Mesenchymal stem cell (in vitro differentiated cells and primary cell): ENCODE measurements at places on chromosomes 3 and 15.

- H3K4me3 ChIP-seq: no peak overlapping the region
- no peak for DNase-seq
- H3K27me3 ChIP-seq: no peaks in the 10 kb centered on the region
- no peak overlapping the region for H3K27ac ChIP-seq
- H3K36me3 ChIP-seq: no peaks in the 10 kb centered on the region
These were observed 161.8 kb downstream of the SNRK start for GRCh38 chr3:43448098-43448497.

DNA sequence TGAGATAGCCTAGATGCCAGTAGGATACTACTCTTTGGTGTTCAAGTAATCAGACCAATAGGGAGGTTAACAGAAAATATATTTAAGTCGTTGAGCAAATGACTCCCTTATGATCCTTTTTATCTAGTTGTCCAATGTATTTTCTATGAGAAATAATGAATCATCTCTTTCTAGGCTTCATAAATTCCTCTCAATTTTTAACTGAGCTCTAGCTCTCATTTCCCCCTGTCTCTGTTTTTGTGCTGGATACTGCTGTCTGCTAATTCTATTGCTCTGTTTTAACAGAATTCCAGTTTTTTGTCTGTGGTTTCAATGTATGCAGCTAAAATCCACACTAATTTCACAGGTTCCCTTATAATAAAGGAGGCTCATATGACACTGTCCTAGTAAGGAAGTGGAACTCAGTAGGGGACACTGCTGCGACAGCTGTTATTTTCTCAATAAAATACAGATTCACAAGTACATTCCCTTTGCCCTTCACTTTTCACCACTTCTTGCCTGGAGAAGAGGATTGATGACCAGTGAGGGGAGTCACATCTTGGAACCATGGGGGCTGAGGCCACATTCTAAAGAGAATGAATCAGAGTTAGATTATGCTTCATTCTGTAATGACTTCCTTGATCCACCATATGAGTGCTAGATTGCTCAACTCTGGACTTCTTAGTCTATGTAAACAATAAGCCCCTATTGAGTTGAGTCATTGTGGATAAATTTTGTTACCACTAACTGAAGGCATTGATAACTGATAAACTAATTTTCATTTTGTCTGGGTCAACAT, 558.7 kb upstream of the KCNMB2 start:
- no peaks in the 10 kb centered on the region for H3K27me3 ChIP-seq
- no peaks in the 10 kb centered on the region for H3K36me3 ChIP-seq
- H3K27ac ChIP-seq: peak overlapping the region; percentile 97
- DNase-seq: peak; percentile 92
- H3K4me1 ChIP-seq: peaks cover 2% of the 10 kb centered on the region
- H3K4me3 ChIP-seq: no peak overlapping the region

- H3K4me3 ChIP-seq: no peak overlapping the region
- no peak overlapping the region for H3K27ac ChIP-seq
- H3K4me1 ChIP-seq: no peaks in the 10 kb centered on the region
- peaks cover 10% of the 10 kb centered on the region for H3K27me3 ChIP-seq
These were observed 16.7 kb upstream of the CCR9 start for GRCh38 chr3:45869638-45870037.

DNA sequence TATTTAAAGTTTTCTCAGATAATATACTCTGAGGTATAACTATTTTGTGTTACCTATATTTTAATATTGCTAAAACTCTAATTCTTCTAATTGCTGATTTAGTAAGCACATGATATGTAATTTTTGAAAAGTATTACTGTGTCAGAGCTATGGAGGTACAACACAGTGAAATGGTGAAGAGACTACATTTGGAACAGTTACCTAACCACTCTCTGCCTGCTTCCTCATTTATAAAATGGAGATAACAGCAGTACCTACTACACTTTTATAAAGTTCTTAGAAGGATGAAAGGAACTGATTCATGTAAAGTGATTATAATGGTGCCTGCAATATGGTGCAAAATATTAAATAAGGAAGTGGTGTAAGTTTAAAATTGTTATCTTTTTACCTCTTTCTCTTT, 16.3 kb upstream of the NEK10 start:
- no peaks in the 10 kb centered on the region for H3K4me1 ChIP-seq
- DNase-seq: no peak
- peaks cover 11% of the 10 kb centered on the region for H3K36me3 ChIP-seq
- H3K4me3 ChIP-seq: no peak overlapping the region

DNA sequence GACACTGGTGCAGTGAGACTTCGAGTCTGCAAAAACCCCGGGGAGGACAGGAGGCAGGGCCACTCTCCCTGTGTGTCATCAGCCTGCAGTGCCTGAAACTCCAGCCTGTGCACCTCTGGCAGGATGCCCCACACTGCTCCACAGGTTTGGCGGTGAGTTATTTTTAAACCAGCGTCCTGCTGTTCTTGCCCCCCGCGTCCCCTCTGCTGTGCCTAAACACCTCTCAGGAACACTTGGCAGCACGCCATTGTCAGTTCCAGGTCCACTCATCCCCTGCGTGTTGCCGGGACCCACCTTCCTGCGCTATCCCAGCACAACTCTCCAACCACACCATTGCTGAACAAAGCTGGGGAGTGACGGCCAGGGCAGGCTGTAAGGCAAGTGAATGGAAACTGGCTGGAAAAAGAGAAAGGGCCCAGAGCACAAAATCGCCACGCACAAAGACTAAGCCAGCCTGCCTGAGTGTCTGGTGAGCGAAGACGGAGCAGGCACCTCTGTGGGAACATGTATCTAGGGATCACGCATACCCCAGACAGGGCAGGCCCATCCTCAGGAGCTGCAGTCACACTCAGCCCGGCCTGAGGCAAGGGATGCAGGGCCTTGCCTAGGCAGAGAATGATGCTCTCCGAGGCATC, 3.1 kb upstream of the PLA2G4F start:
- no peak overlapping the region for H3K27ac ChIP-seq
- peaks cover 59% of the 10 kb centered on the region for H3K36me3 ChIP-seq
- no peak overlapping the region for H3K4me3 ChIP-seq

DNA sequence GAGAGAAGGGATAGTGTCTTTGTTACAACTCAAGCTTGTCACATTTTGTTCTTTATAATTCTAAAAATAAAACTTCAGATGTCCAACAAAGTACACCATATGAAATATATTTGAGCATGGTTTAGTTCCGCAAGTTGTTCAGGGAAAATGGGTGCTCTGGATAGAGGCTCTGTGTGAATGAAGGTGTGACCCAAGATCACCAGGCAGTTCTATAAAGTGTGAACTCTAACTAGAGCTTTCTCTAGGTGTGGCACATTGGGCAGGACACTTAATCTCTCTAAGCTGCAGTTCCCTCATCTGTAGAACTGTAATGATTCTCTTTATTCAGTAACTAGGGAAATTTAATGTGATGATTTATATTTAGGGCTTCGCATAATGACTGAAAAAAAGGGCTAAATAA, 139.3 kb downstream of the BCHE start:
- H3K27me3 ChIP-seq: no peaks in the 10 kb centered on the region
- H3K27ac ChIP-seq: no peak overlapping the region
- H3K36me3 ChIP-seq: no peaks in the 10 kb centered on the region

DNA sequence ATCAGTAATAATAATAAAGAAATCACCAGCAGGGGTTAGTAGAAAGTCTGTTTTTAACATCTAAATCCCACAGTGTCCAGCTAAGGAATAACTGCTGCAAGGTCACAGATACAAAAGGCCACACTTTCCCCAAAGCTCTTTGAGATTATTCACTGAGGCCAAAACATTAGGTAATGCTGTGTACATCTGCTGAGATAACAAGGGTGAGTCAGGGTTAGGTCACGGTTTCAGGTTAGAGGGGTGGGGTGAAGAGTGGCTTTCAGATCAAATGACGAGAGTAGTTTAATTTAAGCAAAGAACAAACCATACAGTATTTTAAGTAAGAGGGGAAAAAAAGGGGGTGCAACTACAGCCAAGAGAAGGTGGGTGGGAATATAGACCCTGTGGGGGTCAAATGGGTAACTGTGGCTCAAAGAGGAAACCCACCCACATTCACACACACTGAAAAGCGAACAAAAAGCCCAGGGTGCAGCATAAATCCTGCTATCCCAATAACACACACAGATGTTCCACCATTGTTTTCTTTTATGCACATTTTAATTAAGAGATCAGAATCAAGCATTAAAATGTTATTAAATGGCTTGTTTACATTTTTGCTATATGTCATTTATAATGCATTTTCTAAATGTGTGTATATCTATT, 412.9 kb downstream of the TIGIT start:
- H3K27ac ChIP-seq: no peak overlapping the region
- peaks cover 2% of the 10 kb centered on the region for H3K4me1 ChIP-seq
- H3K27me3 ChIP-seq: no peaks in the 10 kb centered on the region
- peak; percentile 38 for DNase-seq
- no peak overlapping the region for H3K4me3 ChIP-seq
- H3K36me3 ChIP-seq: no peaks in the 10 kb centered on the region

DNA sequence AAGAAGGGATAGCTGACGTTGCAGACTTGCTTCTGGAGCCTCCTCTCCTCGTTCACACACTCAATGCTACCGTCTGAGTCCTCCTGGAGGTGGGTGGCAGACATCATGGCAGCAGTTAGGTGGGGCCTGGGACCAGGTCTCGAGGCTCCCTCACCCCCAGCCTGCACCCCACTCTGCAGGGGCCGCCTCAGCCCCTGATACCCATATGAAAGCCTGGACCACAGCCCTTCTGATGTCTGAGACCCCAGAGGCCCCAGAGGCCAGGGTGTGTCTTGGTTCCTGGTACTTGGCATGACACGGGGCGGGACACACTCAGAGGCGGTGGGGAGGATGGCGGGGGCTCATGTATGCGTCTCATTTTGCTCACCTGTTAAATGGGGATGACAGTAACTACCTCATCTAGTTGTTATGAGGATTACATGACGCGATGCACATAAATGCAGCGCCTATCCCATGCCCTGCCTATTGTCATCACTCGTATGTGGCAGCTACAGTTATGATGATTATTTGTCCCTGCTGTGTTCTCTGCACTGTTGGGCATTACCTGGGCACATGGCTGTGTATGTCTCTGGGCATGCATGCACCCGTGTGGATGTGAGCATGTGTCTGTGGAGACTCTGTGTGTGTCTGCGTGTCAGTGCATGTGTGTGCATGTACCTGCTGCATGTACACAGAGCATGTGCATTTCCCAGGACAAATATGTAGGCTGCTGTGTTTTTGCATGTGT, 39.9 kb downstream of the FEM1B start:
- DNase-seq: no peak
- no peak overlapping the region for H3K4me3 ChIP-seq
- no peak overlapping the region for H3K27ac ChIP-seq
- H3K27me3 ChIP-seq: no peaks in the 10 kb centered on the region
- peaks cover 42% of the 10 kb centered on the region for H3K4me1 ChIP-seq

DNA sequence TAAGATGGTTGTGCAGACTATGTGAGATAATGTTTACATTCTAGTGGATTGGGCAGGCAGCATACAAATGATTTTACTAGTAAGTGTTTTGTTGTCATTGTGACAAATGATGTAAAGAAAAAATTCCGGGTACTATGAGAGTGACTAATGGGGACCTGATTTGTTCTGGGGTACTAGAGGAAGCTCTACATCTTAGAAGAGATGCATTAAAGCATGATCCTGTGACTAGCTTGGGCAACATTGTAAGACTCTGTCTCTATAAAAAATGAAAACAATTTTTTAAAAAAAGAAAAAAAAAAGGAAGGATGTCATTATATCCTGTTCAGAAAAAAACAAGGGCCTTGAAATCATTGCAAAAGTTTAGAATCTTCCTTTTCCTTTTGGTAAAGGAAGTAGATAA, 58.1 kb upstream of the MYRIP start:
- H3K27me3 ChIP-seq: no peaks in the 10 kb centered on the region
- H3K4me3 ChIP-seq: no peak overlapping the region
- no peak for DNase-seq

- H3K36me3 ChIP-seq: peaks cover 95% of the 10 kb centered on the region
- peaks cover 15% of the 10 kb centered on the region for H3K4me1 ChIP-seq
These were observed 79.8 kb downstream of the TGFBR2 start for GRCh38 chr3:30686176-30686575.
